ENCODE measurements at places on chromosomes 2 and 18.
A peak's percentile ranks its signal among the peaks of the same experiment; 100 is the strongest.

GRCh38 chr2:46361920-46362666, 64.9 kb downstream of the EPAS1 start:
- DNase-seq = no peak

GRCh38 chr2:118668431-118669424, 178.7 kb downstream of the EN1 start:
- DNase-seq = no peak

- DNase-seq = no peak
Measured at GRCh38 chr2:11419781-11420180, 46.2 kb downstream of the E2F6 start.

GRCh38 chr18:59540780-59541179, 156.4 kb downstream of the CCBE1 start:
- DNase-seq = no peak

- DNase-seq = no peak
Measured at GRCh38 chr2:174656676-174657176, 59.1 kb upstream of the WIPF1 start.

DNA sequence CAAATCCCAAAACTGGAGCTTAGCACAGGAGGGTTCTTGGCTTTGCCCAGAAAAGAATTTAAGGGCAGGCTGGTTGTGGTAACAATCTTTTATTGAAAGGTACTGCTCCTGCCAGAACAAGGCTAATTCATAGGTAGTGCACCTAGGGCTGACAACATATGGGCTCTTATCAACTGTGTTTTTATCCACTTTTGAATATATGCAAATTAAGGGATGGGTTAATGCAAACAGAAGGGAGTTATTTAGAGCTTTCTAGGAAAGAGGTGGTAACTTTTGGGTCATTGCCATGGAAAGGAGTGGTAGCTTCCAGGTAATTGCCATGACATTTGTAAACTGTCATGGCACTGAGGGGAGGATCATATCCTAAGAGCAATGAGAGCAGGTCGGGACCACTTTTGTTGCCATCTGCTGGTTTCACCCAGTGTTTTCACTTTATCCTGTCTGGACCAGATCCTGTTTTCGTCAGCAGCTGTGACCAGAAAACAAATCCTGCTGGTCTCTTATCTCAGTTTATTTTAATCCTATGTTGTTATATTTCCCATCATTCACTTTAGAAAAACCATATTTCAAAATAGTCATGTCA, 981 bp downstream of the C2orf66 start:
- peak; percentile 11 for DNase-seq

- no peak for DNase-seq
Measured at GRCh38 chr2:187055463-187055862, 206.5 kb upstream of the ZSWIM2 start.

DNA sequence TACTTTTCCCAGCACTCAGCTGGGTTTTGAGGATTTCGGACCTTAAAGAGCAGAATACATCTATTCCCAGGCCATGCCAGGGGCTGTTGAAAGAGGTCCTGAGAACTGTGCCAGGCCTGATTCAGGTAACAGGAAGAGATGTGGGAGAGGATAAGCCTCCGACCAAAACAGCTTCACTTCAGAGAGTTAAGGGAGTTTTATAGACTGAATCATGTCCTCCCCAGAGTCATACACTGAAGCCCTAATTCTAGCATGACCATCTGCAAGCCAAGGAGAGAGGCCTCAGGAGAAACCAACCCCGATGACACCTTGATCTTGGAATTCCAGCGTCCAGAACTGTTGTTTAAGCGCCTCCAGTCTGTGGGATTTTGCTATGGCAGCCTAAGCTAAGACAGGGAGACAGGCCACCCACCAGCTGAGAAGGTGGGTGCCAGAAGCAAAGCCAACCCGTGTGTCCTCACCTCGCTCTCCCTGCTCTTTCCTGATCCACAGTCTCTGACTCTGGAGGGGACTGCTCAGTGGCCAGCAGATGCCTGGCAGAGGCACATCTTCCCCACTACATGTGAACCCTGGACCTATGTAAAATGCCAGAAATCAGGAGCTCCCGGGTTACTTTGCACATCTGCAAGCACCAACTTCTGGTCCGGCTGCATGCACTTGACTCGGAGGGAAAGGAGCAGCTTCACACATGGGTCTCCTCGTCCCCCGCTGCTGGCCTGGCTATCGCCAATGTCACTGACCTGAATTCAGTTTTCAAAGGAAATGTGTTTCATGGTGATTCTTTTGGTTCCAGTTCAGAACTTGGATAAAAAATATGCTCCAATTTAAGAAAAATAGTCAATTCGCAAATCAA, 116.8 kb upstream of the EPC2 start:
- no peak for DNase-seq

GRCh38 chr2:134675314-134675713, 43.5 kb downstream of the TMEM163 start:
- DNase-seq = no peak

DNA sequence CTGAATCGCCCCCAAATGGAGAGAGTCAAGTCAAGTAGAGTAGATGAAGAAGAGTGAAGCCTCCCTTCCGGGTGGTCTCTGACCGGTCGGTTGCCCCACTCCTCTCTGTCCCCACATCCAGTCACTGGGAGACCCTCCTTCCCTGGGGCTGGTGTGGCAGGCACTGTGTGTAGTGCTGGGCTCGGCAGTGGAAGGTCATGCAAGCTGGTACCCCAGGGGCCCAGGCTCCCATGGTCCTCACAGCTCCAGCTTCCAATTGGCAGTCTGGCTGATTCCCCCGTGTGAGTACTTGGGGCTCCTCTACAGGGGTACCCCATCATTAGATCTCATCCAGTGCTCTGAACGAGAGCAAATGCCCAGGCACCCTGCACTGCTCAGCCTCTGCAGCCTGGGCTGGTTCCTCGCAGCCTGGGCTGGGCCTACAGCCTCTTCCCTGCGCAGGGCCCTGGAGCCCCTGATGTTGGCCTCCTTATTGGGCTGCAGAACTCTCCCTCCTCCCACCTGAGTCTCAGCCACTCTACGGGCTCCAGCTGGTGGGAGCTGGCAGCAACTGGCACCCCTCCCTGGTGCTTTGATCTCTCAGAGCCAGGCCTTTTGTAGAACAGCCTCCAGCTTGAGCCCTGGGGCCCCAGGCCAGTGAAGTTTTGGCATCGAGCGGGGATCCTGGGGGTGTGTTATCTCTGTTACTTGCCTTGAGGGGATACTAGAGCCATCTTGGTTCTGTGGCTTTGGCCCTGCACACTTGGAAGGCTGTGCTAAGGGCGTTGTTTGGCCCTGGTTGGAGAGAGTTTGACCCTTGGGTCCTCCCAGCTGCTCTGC, 187.8 kb upstream of the HDAC4 start:
- no peak for DNase-seq

DNA sequence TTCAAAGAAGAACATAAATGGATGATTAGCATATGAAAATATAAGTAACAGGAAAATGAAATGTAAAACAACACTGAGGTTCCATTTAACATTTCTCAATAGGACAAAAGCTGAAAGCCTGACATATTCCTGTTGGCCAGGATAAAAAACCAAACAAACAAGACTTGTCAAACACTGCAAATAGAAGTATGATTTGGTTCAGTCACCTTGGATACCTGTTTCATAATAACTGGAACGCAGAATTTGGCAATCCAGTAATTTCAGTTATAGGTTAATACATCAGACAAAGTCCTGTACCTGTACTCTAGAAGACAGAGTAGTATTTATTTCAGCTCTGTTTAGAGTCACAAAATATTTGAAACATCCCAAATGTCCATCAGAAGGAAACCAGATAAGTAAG, 16.5 kb upstream of the EVA1A start:
- DNase-seq = no peak

- no peak for DNase-seq
Measured at GRCh38 chr2:78541451-78542267, 483.8 kb upstream of the REG3G start.

GRCh38 chr18:28175150-28175929, 1.6 kb downstream of the CDH2 start:
- no peak for DNase-seq

GRCh38 chr18:57864615-57865121, 61.6 kb upstream of the ATP8B1 start:
- no peak for DNase-seq

GRCh38 chr2:235740821-235741220, 247.0 kb downstream of the AGAP1 start:
- DNase-seq = no peak

- DNase-seq = no peak
Measured at GRCh38 chr2:234247453-234248180, 197.1 kb downstream of the SPP2 start.

DNA sequence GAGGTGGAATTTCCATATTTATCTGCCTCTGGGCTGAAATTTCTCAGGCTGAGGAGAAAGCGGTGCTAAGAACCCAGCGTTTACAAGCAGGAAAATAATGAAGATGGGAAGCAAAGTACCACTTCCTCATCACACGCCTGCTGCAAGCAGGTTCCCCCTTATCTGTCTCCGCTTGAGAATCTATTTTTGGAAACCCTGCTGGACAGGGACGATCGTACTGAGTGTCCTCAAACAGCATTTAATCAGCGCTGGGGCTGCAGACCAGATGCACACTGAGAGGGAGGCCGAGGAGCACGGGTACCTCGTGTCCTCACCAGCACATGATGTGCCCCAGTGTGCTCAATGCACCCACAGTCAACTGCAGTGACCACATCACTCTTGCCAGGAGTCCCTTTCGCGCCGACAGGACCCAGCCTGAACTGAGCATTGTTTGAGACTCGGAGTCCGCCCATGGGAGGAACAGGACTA, 160.4 kb downstream of the HDAC4 start:
- no peak for DNase-seq

DNA sequence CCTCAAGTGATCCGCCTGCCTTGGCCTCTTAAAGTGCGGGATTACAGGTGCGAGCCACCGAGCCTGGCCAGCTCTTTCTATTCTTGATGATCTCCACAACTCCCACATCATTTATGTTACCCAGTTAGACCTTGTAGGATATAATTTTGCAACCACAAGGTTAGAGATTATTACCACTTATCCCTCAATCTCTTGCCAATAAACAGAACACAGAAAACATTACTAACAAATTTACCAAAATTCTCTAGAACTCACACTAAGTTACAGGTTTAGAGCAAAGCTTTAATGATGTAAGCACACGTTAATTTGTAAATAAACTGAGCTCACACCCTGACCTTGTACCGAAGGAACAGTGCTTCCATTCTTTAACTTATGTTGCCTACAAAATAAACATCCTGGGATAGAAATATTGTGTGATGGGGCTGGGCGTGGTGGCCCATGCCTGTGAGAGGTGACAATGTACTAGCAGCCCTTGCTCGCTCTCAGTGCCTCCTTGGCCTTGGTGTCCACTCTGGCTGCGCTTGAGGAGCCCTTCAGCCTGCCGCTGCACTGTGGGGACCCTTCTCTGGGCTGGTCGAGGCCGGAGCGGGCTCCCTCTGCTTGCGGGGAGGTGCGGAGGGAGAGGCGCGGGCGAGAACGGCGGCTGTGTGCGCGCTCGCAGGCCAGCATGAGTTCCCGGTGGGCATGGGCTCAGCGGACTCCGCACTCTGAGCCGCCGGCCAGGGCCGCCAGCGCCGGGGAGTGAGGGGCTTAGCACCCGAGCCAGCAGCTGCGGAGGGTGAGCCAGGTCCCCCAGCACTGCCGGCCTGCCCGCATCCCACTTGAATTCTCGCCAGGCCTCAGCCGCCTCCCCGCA, 42.1 kb upstream of the ITSN2 start:
- no peak for DNase-seq

GRCh38 chr2:24515335-24515734, 24.3 kb downstream of the NCOA1 start:
- no peak for DNase-seq

DNA sequence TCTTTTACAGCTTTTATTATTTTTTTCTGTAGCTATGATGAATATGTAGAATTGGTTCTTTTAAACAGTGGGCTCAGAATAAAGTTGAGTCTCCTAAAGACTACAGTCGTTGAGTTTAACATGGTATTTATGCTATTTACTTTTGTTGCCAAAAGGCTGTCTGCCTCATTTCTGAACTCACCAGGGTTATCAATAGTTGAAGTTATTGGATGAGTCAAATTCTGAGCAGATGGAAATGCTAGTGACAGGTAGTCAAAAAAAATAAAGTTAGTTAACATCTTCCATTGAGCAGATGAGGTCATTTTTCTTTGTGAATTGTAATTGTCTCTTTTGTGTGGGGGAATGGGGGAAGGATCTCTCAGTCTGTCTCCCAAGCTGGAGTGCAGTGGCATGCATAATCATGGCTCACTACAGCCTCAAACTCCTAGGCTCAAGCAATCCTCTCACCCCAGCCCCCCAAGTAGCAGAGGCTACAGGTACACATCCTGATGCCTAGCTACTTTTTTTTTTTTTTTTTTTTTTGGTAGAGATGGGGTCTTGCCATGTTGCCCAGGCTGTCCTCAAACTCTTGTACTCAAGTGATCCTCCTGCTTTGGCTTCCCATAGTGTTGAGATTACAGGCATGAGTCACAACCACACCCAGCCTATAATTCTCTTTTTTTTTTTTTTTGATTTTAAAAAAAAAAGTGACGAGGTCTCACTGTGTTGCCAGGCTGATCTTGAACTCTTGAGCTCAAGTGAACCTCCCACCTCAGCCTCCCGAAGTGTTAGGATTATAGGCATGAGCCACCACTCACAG, 8.9 kb downstream of the PAPOLG start:
- no peak for DNase-seq

DNA sequence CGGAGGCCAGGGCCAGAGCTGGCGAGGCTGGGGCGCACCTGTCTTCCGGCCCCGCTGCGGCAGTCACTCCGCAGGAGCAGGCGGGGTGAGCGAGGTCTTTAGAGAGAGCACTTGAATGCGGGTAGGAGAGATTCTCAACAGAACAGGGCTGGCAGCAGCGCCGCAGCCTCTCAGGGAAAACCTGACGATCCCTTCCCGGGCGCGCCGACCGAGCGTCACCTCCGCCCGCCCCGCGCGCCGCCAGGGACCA, 526 bp downstream of the PRKRA start:
- DNase-seq = peak; percentile 51

DNA sequence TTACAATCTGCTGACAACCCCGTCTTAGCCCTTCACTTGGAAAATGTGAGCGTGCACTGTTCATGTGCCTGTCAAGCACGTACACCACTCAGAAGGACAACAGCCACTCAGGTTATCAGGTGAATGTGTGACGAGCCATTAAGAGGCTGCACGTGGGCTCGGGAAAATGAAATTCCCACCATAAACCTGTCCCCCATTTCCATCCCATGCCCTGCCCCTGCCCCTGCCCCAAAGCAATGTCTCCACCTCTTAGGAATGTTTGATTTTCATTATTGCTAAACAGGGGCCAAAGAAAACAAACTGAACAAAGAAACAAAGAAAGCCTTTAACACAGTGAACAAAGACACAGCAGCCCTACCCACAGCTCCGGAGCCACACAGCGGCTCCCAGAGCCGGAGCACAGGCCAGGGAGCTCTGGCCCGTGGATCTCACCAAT, 90.5 kb downstream of the TMEM18 start:
- DNase-seq = peak; percentile 29

DNA sequence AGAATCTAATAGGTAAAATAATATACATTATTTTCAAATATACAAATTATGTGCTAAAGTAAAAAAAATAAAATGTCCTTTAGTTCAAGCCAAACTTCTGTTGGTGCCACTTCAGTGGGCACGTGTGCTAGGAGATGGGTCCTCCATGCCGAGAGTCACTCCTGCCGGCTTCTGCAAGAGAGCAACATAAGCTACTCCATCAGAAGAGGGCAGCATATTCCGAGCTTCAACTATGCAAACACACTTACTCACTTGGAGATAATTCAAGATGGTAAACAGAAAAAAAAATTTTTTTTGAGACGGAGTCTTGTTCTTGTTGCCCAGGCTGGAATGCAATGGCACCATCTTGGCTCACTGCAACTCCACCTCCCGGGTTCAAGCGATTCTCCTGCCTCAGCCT, 24.4 kb downstream of the CNOT11 start:
- DNase-seq = no peak

- no peak for DNase-seq
Measured at GRCh38 chr2:152176113-152176714, 651 bp upstream of the STAM2 start.

Data from NCI-H1048 (cell line).